ENCODE measurements at places on chromosomes 7 and 10.
A peak's percentile ranks its signal among the peaks of the same experiment; 100 is the strongest.

DNA sequence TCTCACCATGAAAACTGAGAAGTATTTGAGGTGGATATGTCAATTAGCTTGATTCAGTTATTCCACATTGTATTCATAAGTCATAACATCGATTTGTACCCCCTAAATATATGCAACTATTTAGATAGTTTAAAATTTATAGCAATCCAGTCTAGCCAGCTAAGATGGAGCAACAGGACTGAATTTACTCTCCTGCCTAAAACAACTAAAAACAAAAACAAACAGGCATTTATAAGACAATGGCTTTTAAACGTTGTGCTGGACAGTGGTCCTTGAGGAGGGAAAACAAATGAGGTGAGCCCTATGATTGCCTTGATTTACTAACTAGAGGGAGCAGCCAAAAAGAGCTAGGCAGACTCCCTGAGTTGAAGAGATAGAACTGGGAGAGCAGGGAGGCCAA is 814 bp upstream of the GPAM start:
- DNase-seq, result no peak

DNA sequence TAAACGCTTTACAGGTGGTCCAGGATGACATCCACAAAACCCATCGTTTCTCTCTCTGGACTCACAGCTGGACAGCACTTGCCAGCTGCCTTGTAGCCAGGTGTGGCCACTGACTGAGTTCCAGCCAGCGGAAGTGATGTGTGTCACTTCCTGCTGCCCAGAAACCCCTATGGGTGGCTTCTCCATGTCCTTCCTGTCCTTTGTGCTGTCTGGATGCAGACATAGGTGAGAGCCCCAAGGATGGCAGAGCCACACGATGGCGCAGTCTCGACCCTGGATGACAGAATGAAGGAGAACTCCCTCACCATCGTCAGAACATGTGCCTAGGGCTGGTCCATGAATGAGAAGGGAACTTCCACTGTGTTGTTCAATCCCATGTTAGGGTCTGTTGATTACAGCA is 22.1 kb downstream of the NMT2 start:
- DNase-seq, result no peak

DNA sequence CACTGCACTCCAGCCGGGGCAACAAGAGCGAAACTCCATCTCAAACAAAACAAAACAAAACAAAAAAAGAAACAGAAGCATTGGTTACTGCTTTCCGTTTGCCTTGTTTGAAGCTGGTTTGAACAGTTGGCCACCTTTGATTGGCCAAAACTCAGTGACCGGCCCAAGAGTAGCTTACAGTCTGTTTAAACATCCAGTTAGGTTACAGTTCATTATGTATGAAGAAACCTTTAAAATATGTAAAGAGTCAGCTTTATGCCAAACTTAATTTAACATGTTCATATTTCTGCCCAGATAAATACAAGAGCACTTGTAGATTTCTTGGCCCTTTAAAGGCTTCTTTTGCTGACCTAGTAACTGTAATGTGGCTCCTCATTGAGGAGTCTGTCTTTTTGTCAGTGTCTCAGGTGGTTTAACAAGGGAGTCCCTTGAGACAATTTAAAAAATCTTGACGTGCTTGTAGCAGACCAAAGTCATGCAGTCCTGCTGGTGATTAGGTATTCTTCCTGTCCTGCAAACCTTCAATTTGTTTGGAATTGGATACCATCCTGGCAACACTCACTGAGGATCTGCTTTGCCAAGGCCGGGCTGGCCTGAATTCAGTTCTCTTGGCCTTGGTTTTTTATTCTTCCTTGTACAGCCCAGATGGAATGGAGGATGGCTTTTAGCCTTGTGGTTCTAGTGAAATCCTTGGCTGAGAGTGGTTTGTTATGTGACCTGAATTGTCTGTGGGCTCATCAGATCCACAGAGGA is 128.9 kb downstream of the PLXDC2 start:
- peak; percentile 56 for DNase-seq

- no peak for DNase-seq
Measured at GRCh38 chr10:43417950-43418768, 9.2 kb upstream of the HNRNPF start.

GRCh38 chr10:33129141-33129995 is 171.3 kb upstream of the ITGB1 start:
- no peak for DNase-seq

- DNase-seq, result no peak
Measured at GRCh38 chr7:16730937-16731336, 22.6 kb upstream of the TSPAN13 start.

DNA sequence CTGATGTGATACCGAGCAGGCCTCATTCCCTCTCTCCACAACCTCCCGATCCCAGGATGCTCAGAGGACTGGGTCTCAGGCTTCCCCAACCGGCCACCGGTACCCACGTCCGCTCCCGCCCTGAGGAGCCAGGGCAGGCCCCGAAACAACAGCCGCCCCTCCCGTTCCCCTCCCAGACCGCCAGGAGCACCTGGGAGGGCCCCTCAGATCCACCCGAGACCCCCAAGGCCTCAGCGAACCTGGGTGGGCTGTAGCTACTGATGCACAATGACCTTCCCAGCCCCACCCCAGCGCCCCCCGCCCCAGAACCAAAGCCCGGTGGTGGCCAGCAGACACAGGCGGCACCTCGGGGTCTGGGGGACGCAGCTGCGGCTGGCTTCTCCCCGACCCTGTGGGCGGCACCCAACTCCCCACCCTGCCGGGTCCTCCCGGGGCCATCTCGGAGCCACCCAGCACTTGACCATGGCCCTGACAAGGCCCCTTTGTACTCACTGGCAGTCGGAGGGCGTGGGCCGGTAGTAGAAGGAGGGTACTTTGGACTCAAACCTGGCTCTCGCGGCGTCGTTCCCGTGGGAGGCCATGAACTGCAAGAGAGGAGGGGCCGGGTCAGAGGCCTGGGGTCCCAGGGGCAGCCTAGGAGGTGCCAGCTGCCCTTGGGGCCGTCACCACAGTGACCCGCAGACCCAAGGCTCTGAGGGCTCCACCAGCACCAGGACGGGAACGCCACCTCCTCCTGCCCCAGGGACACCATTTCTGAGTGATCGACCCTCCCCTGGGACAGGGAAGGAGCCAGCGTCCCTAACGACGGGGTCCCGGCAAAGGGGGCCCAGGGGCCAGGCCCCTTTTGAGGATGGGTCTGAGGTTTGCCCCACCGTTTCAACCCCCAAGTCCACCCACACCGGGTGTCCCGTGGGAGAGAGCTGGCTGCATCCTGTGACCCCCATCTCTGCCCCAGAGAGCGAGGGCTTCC is 28.1 kb downstream of the ADAP1 start:
- no peak for DNase-seq

- no peak for DNase-seq
Measured at GRCh38 chr7:31249671-31250070, 90.9 kb downstream of the NEUROD6 start.

GRCh38 chr10:61682323-61682722 is 19.6 kb downstream of the CABCOCO1 start:
- no peak for DNase-seq
